Hypothalamus (tissue), 51 donors: ENCODE measurements at places on chromosomes 12 and 14.

DNA sequence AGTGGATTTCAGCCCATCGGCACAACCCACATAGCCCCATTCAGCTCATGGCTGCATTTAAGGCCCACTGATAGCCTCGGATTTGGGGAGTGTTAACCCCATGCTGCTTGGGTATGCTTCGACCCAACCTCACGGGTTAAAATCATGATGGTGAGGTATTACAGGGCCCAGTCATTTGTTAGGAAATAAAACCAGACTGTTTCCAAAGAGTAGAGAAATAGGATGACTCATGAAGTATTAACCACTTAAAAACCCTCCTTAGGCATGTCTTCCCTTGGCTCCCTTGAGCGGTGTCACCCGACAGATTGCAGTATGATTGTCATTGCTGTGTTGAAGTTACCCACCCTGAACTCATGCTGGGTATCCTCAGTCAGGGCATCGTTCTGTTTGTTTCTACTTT is 289.1 kb downstream of the CACNA1C start:
- no peak for DNase-seq

- DNase-seq, result no peak
These were observed 1.4 kb upstream of the DIO3 start for GRCh38 chr14:101559624-101560533.

DNA sequence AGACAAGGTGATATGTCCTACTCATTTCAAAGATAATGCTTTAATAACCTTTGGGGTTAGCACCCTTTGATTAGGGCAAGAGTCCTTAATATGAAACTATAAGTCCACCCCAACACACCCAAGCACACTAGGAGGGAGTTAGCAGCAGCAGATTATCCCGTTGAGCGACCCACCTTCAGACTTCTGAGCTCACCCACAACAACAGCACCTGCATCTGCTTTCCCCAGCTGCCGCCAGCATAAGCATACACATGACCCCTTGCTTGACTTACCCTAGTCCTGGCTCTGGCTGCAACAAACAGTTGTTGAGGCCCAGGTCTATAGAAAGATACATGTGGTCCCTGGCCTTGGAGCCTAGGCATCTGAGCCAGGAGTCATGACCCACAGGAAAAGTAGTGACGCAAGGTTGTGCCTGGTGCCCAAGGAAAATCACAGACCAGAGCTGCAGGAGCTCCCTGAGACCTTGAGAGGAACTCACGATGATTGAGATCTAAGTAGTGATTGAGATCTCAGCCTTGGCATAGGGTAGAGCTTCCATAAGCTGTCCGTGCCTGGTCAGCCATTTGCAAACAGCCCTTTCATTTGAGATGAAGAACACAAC is 19.0 kb downstream of the ZDHHC22 start:
- DNase-seq, result no peak

- DNase-seq, result no peak
These were observed 95.8 kb downstream of the RIMBP2 start for GRCh38 chr12:130620281-130620680.
